PC-3 (cell line): ENCODE measurements at places on chromosomes 4 and X.

GRCh38 chrX:103220511-103221323, 5.8 kb downstream of the BEX4 start:
- DNase-seq: no peak

GRCh38 chrX:151745651-151746050, 11.1 kb downstream of the CNGA2 start:
- DNase-seq: no peak

GRCh38 chrX:123771449-123772064, 38.7 kb upstream of the THOC2 start:
- no peak for DNase-seq

GRCh38 chrX:17743913-17744312, 6.6 kb downstream of the SCML1 start:
- peak; percentile 66 for DNase-seq

DNA sequence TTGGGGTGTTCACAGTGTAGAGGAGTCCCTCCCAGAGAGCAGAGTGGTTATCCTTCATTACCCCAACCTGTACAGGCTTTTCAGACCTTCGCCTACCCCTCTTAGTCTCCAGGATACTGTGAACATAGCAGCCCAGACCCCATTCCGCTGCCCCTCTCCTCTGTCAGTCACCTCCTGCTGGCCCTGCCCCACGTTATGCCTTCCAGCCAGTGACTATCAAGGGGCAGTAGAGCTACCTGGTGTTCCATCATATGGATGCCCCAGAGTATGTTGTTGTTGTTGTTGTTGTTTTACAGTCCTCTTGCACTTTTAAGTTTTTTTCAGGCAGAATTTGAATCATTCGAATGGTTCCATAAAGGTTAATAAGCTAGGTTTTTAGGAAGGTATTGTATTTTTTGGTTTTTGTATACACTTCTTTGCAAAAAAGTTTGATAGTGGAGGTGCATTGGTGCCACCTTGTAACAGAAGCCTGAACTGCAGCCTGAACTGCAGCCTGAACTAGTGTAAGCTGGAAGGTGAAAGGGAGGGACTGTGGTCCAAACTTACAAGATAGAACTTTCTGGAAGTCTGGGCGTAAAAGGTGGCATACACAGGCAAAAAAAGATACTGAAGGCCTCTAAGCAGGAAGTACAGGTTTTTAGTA, 101.4 kb upstream of the RAB40AL start:
- peak; percentile 53 for DNase-seq

DNA sequence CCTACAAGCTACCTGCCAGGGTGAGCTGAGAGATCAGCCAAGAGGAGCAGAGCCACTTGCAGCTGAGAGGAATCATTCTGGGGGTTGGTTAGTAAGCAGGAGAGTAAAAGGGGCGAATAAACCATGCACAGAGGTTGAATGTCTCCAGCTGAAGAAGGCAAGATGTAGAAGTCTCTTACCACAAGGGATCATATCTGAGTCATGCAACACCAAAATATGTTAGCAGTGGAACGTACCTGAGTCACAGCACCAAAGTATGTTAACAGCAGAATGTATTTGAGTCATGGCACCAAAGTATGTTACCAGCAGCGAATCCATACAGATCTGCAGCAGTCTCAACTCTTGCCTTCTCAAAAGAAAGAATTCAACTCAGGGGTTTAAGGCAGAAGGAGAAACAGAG, 29.9 kb downstream of the C4orf51 start:
- DNase-seq: peak; percentile 93

DNA sequence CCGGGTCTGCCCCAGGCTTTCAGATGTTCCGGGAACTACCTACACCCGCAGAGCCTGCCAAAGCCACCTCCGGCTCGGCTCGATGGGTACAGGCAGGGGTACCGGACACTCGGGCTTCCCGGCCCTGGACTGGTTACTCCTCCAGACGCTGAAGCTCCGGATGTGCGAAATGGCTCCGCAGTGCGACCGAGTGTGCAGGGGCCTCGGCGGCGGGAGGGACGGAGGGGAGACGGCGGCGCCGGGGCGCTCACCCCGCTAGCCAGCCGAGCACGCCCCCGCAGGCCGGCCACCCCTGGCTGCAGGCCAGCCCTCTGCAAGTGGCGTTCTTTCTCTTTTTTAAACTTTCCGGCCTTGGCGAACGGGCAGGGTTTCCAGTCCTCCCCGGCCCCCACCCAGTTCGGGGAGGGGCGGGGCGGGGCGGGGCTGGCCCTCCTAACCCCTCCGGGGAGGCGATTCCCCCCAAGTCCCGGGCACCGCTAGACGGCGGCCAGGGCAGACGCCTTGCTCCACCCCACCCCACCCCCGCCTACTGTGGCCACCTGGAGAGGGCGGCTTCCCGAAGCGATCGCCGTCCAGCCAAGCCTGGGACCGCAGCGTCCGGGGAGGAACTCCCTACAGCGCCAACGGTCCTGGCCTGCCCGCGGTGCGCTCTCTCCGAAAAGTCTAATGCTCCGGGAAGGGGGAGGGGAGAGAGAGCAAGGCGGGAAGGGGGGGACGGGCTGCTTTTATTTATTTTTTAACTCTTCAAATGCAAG, 7.5 kb downstream of the BCOR start:
- no peak for DNase-seq

GRCh38 chrX:153939573-153939972, 4.7 kb upstream of the NAA10 start:
- no peak for DNase-seq

- DNase-seq: peak; percentile 5
These were observed 96.8 kb downstream of the ARSJ start for GRCh38 chr4:113882668-113883067.

DNA sequence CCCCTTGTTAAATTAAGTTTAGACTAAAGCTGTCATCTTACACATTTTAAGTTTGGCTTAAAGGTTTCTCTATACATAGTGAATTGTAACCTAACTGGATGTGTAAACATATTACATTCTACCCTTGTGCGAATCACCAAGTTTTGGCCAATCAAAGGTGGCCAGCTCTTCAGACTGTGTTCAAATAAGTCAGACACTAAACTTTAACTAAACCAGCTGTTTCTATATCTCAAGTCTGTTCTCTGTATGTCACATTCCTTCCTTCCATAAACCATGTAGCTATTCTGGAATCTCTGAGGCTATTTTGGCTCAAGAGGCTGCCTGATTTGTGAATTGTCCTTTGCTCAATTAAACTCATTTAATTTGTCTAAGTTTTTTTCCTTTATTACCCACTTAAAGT, 6.7 kb downstream of the SULT1B1 start:
- peak; percentile 39 for DNase-seq

DNA sequence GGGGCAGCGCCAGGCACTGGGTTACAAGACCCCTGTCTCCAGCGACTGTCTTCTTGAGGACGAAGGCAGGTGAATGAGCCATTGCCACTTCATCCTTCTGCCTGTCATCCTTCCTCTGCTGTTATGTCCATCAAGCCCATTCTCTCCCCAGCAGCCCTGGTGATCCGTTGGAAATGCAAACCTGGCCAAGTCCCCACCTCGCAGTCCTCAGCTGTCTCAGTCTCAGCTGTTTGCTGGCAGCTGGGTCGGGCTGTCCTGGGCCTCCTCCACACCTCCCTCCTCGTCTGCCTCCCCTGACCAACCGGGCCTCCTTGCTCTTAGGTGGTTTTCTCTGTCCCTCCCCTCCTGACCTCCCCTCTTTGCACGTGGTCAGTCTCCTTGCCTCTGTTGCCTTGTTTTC, 38.0 kb downstream of the PTTG2 start:
- DNase-seq: no peak

DNA sequence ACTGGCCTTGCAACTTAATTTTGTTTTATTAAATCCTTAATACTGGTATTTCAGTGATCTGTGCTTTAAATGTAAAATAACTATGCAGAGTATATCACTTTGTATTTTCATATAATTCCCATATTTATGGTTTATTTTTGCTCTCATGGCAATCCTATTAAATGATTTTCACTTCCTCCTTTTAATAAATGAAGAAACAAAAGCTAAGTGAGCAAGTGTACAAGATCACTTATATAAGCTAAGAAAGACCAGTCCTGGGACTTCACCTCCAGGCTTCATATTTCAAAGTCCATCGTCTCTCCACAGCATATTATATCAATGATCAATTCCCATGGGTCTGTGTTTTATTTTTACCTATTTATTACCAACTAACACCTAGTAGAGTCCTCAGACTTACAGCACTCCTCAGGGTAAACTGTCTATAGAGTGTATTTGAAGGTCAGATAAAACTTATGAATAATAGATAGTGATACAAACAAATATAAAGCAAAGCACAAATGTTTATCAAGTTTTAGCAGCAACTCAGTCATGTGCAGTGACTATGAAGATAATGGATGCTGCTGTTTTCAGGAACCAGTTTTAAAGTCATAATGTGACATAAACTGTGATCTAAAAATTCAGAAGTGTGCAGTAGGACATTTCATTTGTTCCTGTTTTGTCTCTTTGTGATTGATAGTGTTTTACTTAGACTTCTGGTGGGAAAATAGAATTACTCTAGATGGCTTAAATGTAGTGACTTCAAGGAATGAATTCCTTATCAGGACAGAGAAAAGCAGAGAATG, 56.8 kb downstream of the ARHGAP24 start:
- no peak for DNase-seq

DNA sequence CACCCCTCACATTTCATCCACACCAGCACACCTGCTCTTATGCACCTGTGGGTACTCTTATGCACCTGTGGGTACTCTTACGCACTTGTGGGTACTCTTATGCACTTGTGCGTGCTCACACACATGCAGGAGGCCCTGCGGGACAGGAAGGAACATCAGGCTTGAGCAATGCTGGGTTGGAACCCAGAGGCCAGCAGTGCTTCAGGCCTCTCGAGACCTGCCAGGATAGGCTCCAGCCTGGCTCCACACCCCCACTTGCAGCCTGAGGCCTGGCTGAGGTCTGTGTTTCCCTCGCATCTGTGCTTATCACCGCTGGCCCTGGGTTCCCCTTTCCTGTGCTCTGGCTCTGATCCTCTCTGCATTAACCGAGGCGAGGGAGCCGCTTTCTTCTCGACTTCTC, 34.7 kb downstream of the SORCS2 start:
- no peak for DNase-seq

DNA sequence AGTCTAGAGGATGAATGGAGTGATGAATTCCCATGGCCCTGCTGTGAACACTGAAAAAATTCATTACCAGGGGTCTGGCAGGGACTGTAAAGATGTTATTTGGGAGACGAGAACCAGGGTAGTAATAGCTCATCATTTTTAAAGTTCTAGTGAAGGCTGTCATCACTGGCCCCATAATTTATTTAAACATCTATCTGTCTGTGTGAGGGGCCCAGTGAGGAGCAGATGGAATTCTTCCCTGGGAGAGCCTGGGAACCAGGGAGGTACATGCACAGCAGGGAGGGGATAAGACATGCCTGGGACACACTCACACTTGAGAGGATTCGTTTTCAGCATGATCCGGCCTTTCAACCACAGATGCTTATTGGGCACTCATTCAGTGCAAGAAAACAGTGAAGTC, 162.0 kb downstream of the PDGFRA start:
- no peak for DNase-seq

- no peak for DNase-seq
These were observed 96.3 kb downstream of the TBL1X start for GRCh38 chrX:9561199-9561598.

DNA sequence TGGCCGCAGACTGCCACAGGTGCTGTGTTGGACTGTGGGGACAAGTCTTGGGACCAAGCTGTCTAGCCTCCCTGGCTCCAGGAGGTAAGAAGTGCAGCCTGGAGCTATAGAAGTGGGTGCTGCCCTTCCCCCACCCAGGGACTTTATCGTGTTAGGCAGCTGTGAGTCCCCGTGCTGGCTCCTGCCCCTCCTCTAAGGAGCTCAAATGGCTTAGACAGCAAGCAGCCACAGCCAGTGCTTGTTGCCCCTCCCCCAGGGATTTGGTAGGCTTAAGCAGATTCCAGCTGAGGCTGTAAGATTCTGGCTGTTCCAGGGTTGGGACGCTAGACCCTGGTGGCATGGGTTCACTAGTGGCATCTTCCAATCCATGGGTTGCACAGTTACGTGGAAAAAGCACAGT, 979.4 kb upstream of the PCDH10 start:
- DNase-seq: no peak

DNA sequence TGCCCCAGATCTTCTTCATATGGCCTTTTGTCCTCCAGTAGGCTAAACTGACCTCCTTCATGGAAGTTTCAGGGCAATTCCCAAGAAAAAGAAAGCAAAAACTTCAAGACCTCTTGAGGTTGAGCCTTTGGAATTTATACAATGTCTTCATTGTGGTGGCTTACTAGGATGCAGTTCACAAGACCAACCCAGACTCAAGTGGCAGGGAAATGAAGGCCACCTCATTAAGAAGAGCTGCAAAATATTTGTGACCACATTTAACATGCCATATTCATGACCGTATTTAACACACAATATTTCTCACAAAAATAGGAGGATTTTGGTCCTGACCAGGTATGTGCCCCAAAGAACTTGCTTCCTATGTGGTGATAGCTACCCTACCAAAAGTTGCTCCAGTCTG, 605.5 kb upstream of the PITX2 start:
- no peak for DNase-seq

DNA sequence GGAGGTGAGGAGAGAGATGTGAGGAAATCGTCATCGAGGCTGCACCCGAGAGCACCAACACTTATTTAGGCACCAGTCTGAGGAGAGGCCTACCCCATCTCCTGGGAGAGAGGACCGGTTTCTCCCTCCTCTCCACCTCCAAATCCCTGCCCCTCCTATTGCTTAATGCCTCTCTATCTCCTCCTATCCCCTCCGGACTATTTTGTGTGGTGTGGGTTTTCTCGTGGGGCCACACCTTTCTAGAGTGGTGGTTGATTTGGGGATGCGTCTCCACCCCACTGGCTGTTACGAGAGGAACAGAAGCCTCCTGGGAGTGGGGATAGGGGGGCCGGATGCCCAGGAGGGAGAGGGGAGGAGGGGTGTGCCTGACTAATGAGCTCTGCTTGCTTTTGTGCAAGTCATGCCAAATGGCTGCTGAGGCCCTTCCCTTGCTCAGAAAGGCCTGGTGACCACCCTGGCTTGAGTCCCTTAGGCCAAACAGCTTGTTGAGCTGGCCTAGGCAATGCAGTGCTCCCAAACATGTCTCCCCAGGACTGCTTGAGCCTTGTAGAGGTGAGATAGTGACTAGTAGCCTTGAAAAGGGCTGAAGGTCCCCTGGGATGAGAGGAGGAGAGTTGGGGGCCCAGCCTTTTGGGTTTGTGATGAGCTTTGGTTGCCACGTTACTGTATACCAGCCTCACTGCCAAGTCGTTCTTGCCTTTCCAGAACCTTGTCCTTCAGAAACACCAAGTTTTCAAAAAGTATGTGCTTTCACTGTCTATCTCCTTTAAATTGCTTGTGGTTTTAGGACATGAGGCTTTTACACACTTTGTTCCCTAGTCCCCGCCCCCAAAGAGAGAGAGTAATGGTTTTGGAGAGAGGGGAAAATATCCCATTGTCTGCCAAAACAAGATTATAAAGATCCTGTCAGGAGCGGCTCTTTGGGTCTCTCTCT, 1.2 kb downstream of the MSN start:
- peak; percentile 87 for DNase-seq
